Stimulated activated CD4-positive, alpha-beta T cell treated with anti-CD3 and anti-CD28 coated beads, Interleukin-12 subunit alpha, Interleukin-12 subunit beta, amount 100 ng/mL, for 24 hours (primary cell): ENCODE measurements at places on chromosomes 16 and 17.

GRCh38 chr16:50183316-50183715 lies 30.2 kb downstream of the TENT4B start:
- DNase-seq = no peak

- DNase-seq = no peak
These were observed 81.1 kb upstream of the LHX1 start for GRCh38 chr17:36856222-36856621.

- DNase-seq = no peak
These were observed 4.7 kb upstream of the BCAR1 start for GRCh38 chr16:75256059-75256571.

DNA sequence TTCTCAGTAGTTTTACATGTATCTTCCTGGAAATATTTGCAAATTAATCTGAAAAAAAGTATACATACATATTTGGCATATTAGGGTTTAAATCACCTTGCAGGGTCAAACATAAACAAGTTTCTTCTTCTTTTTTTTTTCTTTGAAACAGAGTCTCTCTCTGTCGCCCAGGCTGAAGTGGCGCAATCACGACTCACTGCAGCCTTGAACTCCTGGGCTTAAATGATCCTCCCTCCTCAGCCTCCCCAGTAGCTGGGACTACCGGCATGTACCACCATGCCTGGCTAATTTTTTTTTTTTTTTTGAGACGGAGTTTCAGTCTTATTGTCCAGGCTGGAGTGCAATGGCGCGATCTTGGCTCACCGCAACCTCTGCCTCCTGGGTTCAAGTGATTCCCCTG lies 12.6 kb upstream of the FUS start:
- no peak for DNase-seq

DNA sequence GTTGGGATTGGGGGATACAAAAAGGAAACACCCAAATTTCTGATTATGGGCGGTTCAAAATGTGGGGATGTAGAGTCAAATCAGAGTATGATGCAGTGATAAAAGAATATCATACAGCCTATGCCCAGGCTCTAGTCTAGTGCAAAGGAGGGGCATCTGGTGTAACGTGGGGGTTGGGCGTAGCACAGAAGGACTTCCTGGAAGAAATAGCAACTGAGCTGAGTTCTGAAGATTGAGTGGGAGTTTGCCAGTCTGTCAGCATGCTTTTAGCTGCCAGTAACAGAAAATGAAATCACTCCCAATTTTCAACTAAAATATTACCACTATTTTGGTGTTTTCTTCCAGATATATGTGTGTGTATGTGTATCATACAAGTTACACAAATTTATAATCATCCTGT lies 196.9 kb downstream of the SPECC1 start:
- DNase-seq = no peak

GRCh38 chr16:49463529-49463928 lies 89.9 kb downstream of the C16orf78 start:
- DNase-seq = peak; percentile 57

DNA sequence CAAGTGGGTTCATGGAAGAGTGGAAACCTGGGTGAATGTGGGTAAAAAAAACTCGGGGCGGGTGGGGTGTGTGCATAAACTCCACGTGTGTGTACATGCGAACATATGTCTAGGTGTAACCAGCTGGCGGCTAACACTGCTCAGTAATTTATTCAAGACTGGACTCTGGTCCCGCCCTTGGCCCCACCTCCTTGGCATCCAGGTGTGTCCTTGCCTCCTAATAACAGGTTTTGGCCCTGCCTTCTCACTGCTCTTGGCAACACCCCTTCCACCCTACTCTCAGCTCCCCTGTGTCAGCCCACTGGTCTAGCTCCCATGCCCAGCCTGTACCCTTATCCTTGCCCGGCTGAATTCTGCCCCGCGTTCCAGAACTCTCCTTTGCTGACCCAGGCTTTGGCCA lies 8.3 kb downstream of the FLII start:
- DNase-seq = no peak

GRCh38 chr16:72884037-72884436 lies 163.9 kb downstream of the ZFHX3 start:
- no peak for DNase-seq

- DNase-seq = no peak
These were observed 33.4 kb upstream of the CLEC18A start for GRCh38 chr16:69917739-69918138.
